ENCODE measurements at places on chromosomes 11 and 22. TPM values are rescaled to one million over a fixed set of nuclear protein-coding genes. Genes with fewer than 3 reads are reported as not detected.

The SLC25A1 gene
- 44.7 TPM for total RNA-seq

The C11orf97 gene
- total RNA-seq: not detected

The OTOG gene
- total RNA-seq: not detected

The CNGA4 gene
- total RNA-seq: not detected

The TSGA10IP gene
- total RNA-seq: not detected

The POU2AF2 gene
- total RNA-seq: not detected

The TXNRD2 gene
- total RNA-seq: 29.9 TPM

The ANO9 gene
- total RNA-seq: 6.7 TPM

The OR51I1 gene
- total RNA-seq: not detected

The CDC42BPG gene
- 0.59 TPM for total RNA-seq

GRCh38 chr11:65661599-65662246 lies 993 bp downstream of the RELA start:
- peak overlapping the region; percentile 83 for H3K27ac ChIP-seq
- peak overlapping the region; percentile 82 for H3K4me3 ChIP-seq
- peaks cover 21% of the 10 kb centered on the region for H3K36me3 ChIP-seq
- peak; percentile 44 for DNase-seq

DNA sequence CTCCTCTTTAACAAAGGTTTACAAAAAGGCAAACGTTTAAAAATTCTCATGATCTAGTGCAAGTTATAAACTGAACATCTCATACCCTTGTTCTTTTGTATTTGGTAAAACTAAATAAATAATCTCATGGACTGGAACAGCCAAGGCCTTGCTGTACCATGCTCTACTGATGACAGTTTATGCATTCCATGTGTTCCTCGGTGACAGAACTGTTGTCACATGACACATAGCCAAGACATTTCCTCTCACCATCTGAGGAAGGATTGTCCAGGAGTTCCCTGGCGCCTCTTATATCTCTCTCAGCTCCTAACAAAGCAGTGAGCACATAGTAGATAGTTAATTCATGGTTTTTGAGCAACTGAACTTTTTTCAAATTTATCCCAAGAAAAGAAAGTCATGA lies 12.6 kb downstream of the CCDC83 start:
- no peak for DNase-seq

DNA sequence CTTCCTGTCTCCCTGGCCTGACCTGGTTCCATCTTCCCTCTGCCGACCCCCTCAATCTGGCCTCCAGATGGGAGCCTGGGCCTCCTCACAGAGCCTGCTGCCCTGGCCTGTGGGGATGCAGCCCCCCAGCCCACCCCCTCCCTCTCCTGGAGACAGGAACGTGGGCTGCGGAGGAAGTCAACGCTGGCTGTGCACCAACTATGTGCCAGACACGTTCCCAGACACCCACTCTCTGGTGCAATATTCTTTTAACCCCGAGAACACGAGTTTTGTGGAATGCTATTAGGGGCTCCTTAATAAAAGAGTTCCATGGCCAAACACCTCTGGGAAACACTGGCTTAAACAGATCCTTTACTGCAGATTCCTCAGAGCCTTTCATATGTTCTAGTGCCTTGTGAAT lies 15.9 kb downstream of the WNT11 start:
- no peak for DNase-seq
- no peak overlapping the region for H3K4me3 ChIP-seq
- no peaks in the 10 kb centered on the region for H3K27me3 ChIP-seq
- H3K36me3 ChIP-seq: no peaks in the 10 kb centered on the region
- H3K27ac ChIP-seq: no peak overlapping the region

DNA sequence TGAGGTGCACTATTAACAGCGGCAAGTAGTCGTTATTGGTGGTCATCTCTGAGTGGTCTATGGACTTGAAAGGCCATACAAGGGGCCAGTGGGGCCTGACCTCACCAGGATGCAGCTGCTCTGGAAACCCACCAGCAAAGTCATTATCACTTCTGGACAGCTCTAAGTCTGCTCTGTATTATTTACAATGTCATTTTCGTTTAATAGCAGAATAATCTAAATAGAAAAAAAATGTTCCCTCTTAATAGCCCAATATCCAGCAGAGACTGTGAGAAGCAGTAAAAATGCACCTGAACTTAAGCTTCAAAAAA lies 85.0 kb upstream of the EED start:
- H3K27me3 ChIP-seq: no peaks in the 10 kb centered on the region
- no peaks in the 10 kb centered on the region for H3K36me3 ChIP-seq
- no peak overlapping the region for H3K4me3 ChIP-seq
- H3K27ac ChIP-seq: no peak overlapping the region
- peaks cover 24% of the 10 kb centered on the region for H3K4me1 ChIP-seq
- no peak for DNase-seq

GRCh38 chr11:46555267-46556054 lies 38.4 kb downstream of the AMBRA1 start:
- peak overlapping the region; percentile 27 for H3K4me3 ChIP-seq
- H3K27me3 ChIP-seq: no peaks in the 10 kb centered on the region
- H3K36me3 ChIP-seq: no peaks in the 10 kb centered on the region
- peak overlapping the region; percentile 46 for H3K27ac ChIP-seq
- no peak for DNase-seq

DNA sequence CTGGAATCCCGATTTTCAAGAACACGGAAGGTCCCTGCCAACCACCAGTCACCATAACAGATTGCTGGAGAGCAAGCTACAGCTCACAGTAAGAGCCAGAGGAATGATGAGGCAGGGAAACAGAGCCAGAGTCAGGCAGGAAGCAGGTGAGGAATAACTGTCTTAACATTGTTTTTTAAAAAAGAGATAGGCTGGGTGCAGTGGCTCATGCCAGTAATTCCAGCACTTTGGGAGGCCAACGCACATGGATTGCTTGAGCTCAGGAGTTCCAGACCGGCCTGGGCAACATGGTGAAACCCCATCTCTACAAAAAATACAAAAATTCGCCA lies 13.5 kb upstream of the CASTOR1 start:
- H3K36me3 ChIP-seq: no peaks in the 10 kb centered on the region
- peak overlapping the region; percentile 74 for H3K4me3 ChIP-seq
- no peak for DNase-seq
- no peaks in the 10 kb centered on the region for H3K27me3 ChIP-seq
- H3K4me1 ChIP-seq: peaks cover 61% of the 10 kb centered on the region

GRCh38 chr22:48931452-48931851 lies 896.2 kb downstream of the BRD1 start:
- no peaks in the 10 kb centered on the region for H3K4me1 ChIP-seq
- no peak for DNase-seq
- H3K27me3 ChIP-seq: peaks cover 14% of the 10 kb centered on the region
- H3K36me3 ChIP-seq: peaks cover 6% of the 10 kb centered on the region

DNA sequence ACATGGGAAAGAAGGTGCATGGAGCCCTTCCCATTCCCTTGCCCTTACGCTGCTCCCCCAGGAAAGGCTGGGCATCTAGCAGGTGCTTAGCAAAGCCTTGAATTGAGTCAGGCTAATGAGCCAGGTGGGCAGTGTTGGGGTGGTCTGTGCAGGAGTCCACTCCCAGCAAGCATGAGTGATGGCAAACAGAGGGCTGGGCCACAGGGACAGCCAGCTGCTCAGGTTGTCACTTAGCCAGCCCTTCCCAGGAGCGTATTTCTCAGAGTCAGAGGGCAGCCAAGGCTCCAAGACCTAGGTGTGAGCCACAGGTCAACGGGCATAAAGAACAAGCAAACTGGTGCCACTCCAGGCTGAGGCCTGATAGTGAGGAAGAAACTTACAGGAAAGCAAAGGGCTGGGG lies 149.8 kb downstream of the DSCAML1 start:
- H3K27me3 ChIP-seq: peaks cover 7% of the 10 kb centered on the region
- DNase-seq: no peak
- H3K4me3 ChIP-seq: no peak overlapping the region
- no peak overlapping the region for H3K27ac ChIP-seq
- no peaks in the 10 kb centered on the region for H3K4me1 ChIP-seq

- peaks cover 4% of the 10 kb centered on the region for H3K27me3 ChIP-seq
- no peaks in the 10 kb centered on the region for H3K36me3 ChIP-seq
- no peak overlapping the region for H3K4me3 ChIP-seq
- no peak overlapping the region for H3K27ac ChIP-seq
- DNase-seq: peak; percentile 32
Observed at GRCh38 chr11:116696381-116696941, 76.3 kb downstream of the BUD13 start.

DNA sequence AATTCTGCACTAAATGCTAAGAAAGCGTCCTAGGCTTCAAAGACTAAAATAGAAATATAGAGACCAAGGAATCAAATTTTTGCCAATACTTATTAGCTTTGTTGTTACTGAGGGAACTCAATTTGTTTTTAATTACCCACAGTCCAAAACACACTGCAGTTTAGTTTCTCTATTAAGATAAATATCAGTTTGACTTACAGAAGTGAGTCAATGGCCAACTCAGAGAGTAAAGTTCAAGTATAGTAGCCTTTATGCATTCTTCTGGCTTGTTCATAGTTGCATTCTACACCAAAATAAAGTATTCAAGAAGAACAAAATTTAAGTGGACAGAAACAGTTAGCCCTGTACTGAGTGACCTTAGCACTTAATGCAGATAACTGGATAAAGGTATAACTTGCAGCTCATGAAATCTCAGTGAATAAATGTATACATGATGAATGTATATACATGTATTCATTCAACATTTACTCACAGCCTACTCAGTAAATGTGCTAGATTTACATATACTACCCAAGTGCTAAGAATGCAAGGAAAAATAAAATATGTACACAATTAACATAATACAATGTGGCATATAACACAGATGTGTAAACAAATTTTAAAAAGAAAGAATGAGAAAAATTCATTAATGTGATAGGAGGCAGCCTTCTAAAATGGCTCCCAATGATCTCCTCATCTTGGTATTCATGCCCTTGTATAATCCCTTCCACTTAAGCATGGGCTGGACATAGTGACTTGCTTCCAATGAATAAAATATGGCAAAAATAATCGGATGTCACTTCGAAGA lies 9.7 kb upstream of the RNF141 start:
- no peak for DNase-seq
- no peak overlapping the region for H3K27ac ChIP-seq
- peaks cover 16% of the 10 kb centered on the region for H3K27me3 ChIP-seq
- H3K4me3 ChIP-seq: no peak overlapping the region
- H3K36me3 ChIP-seq: no peaks in the 10 kb centered on the region
- H3K4me1 ChIP-seq: no peaks in the 10 kb centered on the region

- no peaks in the 10 kb centered on the region for H3K36me3 ChIP-seq
- no peaks in the 10 kb centered on the region for H3K27me3 ChIP-seq
- no peak overlapping the region for H3K4me3 ChIP-seq
Observed at GRCh38 chr11:68012843-68013610, 2.9 kb downstream of the ALDH3B1 start.

DNA sequence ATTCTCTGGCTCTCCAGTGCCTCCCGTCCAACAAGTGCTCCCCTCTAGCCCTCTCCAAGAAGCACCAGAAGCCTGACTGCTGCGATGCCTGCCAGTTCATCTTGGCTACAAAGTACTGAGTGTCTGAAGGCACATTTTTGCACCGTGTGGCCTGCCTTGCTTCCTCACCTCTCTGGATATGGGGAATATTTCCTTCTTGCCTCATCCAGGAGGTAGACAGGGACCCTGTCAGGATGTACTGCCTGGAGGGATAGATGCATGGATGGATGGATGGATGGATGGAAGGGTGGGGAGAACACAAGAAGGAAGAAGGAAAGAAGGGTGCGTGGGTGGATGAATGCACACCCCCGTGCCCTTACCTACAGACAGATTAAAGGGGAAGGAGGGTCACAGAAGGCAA lies 27.6 kb downstream of the KCTD17 start:
- H3K36me3 ChIP-seq: no peaks in the 10 kb centered on the region
- DNase-seq: no peak
- H3K4me3 ChIP-seq: peak overlapping the region; percentile 90
- H3K4me1 ChIP-seq: peaks cover 54% of the 10 kb centered on the region
- peak overlapping the region; percentile 100 for H3K27ac ChIP-seq

DNA sequence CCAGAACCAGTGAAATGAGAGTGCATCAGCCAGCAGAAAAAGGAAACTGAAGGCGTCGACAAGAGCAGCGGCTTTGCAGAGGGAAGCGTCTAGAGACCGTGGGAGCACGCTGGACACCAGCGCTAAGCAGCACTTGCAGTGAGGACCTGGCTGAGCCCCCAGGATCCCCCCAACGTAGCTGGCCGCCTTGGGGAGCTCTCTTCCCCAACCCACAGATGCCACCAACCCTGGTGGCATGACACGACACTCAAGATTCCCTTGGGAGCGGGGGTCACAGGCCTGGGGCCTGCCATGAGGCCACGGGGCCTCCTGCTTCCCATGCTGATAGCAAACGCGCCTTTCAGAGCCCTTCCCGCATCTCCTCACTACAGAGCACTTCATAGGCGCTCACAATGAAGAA lies 13.4 kb upstream of the TESMIN start:
- H3K36me3 ChIP-seq: peaks cover 4% of the 10 kb centered on the region
- DNase-seq: no peak
- no peak overlapping the region for H3K27ac ChIP-seq
- no peak overlapping the region for H3K4me3 ChIP-seq

GRCh38 chr11:95512177-95512576 lies 277.4 kb downstream of the FAM76B start:
- peaks cover 56% of the 10 kb centered on the region for H3K27me3 ChIP-seq
- no peak overlapping the region for H3K27ac ChIP-seq
- H3K4me1 ChIP-seq: no peaks in the 10 kb centered on the region
- no peaks in the 10 kb centered on the region for H3K36me3 ChIP-seq
- H3K4me3 ChIP-seq: no peak overlapping the region

DNA sequence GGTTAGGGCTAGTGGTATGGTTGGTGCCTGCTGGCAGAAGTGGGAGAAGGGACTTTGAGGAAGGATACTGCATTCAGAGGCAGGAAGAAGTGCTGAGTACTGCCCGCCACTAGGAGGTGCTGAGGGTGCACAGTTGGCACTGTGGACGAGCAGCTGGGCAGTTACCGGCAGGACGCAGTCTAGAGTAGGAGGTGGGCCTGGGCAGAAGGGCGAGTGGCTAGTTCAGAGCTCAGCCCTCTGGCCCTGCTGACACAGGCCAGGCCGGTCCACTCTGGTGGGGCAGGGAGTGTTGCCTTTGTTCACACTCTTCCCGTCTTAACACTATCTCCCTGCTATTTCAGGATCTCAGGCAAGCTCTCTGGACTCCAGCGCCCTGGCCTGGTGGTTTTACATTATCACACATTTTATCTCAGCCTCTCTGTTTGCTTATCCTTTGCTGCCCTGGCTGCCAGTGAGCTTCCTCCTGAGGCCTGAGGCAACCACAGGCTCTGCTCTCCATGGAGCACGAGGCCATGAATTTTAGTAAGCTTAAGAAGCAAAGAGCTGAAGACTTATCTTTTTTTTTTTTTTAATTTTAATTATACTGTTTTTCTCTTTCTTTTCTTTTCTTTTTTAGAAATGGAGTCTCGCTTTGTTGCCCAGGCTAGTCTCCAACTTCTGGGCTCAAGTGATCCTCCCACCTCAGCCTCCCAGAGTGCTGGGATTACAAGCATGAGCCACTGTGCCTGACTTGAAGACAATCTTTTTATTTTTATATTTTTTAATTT lies 26.9 kb downstream of the SNAP29 start:
- peaks cover 28% of the 10 kb centered on the region for H3K36me3 ChIP-seq
- no peak overlapping the region for H3K27ac ChIP-seq
- peaks cover 14% of the 10 kb centered on the region for H3K4me1 ChIP-seq
- H3K27me3 ChIP-seq: no peaks in the 10 kb centered on the region

Data from natural killer cell treated with Interleukin-12 subunit alpha and Interleukin-12 subunit beta and Interleukin-15 and Interleukin-18, amount 100 ng/mL, for 72 hours (primary cell).